Uterus (tissue), 4 donors: ENCODE measurements at places on chromosomes 3 and 15.

DNA sequence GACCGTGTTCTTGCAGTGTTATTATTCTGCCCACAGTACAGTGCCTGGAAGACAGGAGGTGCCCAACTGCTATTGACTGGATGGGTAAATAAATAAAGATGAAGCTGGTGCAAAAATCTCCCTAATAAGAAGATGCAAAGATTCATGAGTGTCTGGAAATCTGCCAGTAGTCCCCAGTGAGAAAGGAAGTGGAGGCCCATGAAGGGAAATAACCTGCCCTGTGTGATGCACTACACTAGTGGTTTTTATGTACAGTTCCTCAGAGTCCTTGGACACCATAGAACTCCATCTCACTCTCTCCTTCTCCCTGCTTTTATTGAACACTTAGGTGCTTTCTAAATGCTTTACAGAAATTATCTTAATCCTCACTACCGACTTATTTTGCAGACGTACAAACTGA is 8.3 kb upstream of the SUCLG2 start:
- DNase-seq, result no peak

DNA sequence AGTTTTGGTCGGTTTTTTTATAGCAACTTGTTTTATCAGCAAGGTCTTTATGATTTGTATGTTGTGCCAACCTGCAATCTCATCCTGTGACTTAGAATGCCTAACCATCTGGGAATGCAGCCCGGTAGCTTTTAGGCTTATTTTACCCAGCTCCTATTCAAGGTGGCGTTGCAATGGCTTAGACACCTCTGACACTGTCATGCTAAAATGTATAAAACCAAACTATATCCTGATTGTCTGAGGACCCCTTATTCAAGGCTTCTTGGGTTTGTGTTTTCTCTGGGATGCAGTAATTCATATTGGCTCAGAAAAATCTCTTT is 209.0 kb upstream of the ALCAM start:
- DNase-seq, result no peak

DNA sequence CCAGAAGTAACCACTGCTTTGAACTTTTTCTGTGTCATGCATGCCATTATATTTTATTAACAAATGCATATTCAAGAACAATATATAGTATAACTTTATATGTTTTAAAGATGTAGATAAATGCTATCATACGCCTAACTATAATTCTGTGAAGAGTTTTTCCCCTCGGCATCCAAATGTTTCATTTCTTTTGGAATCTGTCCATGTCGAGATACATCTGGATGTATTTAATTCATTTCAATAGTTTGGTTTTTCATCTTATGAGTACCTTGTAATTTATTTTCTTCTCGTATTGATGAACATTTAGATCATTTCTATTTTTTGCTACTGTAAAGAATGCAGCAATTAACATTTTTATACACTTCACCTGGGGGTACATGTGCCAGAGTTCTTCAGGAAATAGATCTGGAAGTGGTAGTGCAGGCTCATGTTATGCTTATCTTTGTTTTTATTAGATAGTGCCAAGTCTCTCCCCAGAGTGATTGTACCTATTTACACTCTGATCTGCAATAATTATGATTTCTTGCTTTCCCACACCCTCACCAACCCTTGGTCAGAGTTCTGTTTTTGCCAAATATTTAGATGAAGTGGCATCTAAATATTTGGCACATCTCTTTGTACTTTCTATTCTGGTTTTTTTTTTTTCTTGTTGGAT is 29.7 kb downstream of the USP13 start:
- DNase-seq, result no peak

GRCh38 chr15:67091071-67091979 is 25.9 kb downstream of the SMAD3 start:
- DNase-seq, result peak; percentile 71

DNA sequence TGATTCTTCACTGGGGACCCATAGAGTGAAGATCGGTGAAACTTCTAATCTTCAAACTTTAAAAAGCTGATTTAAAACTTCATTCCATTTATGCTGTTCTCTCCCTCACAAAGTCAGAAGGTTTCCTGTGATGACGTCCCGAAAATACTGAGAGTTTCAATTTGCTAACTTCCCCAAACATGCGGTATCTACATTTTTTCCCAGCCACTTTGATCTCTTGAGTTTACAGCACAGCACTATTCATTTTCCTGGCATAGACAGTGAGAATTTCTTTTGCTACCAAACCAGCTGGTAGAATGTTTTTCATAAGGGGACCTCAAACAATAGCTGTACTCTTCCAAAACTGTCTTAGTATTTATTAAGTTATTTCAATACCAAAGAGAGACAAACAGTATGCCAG is 156.8 kb downstream of the LSAMP start:
- DNase-seq, result no peak

DNA sequence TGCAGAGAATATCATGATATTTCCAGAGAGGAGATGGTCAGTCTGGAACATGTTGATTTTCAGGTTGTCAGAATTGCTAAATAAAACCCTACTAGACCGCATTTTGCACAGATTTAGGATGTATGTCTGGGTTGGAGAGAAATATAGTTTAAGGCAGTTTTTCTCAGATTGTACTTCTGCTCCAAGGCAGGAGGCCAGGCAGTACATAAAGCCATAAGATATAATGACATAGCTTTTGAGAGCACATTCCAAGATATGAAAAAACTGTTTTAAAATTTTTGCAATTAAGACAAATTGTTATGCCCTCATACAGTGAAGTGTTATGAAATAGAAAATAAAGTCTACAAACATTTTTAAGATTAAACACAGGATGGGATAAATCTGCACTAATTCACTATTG is 301.8 kb upstream of the CBLB start:
- no peak for DNase-seq

DNA sequence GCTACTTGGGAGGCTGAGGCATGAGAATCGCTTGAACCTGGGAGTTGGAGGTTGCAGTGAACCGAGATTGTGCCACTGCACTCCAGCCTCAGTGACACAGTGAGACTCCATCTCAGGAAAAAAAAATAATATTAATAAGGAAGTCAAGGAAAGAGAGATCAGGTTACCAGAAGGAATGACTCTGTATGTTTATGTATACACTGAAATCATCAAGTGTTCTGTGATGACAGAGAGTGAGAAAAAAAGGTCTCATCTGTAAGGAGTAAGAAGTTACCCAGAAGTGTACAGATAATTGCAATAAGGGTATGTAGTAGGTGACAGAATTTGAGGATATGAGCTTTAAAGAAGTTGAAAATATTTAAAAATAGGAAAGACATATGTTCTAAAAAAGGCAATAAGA is 4.3 kb upstream of the CCDC50 start:
- no peak for DNase-seq

DNA sequence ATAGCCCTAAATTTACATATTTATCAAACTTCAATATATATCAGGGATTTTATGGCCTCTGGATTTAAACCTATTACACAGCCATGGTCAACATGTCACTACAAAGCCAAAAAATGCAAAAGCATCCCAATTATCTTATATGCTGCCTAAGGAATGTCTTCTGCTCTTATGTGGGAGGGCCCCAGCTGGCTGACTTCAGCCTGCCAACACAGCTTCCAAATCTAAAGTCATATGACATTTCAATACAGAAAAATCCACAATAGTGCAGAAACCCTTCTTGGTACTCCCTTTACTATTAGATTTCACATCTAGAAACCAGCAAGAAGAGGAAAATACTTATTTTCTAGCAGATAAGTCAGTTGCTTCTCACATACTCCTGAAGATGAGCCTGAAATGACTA is 6.4 kb downstream of the PFN2 start:
- DNase-seq, result no peak

GRCh38 chr3:151372063-151372820 is 12.3 kb downstream of the P2RY12 start:
- DNase-seq, result no peak

- no peak for DNase-seq
Measured at GRCh38 chr3:78066287-78066686, 1026.4 kb downstream of the ROBO2 start.

DNA sequence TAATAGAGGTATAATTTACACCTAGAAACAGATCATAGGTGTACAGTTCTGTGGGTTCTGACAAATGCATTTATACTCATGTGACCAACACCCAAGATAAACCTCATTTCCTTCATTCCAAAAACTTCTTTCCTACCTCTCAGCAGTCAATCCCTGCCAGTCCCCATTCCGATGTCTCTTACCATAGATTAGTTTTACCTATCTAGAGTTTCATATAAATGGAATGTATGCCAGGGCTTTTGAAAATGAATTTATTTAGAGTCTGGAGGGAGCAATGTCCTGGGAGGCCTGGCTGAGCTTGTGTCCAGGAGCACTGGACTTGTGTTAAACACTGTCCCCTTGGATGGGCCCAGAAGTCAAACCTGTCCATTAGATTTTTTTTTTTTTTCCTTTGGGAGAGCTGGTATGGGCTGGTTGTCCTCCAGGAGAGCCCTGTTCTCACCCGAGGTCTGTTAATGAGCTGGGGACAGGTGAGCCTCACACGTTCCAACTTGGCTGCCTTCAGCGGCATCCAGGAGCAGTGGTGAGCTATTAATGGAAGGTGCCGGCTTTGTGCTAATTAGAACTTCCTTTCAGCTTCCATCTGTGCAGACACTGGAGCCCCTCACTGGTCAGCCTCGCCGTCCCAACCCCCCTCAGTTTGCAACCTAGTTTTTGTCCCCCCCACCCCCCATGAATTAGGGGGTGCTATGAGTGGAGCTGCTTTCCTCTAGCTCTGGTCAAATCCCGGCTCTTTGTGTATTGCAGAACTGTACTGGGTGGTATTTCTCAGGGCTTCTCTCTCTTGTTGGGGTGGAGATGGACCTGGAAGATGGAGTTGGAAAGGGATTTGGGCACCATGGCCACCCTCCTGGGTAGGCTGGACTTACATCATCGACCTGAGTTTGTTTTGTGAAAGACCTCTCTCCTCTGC is 40.7 kb upstream of the POLG start:
- no peak for DNase-seq

DNA sequence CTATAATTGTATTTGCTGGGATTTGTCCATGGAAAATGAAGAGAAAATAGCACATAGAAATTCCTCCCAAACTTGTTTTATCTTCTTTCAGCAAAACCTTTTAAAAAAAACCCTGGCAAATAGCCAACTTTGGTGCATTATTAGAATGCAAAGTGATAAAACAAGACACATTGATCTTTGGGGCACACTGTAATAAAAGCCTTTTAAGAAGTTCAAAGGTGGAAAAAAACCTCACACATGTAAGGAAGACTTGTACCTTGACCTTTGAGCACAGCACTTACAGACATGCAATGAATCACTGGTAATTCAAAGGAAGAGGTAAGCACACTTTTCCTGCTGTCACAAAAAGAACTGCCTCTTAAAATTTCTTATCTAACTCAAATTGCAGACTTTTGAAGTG is 8.0 kb upstream of the MORC1 start:
- no peak for DNase-seq

GRCh38 chr3:163626753-163627152 is 1451.5 kb downstream of the SI start:
- DNase-seq, result no peak

DNA sequence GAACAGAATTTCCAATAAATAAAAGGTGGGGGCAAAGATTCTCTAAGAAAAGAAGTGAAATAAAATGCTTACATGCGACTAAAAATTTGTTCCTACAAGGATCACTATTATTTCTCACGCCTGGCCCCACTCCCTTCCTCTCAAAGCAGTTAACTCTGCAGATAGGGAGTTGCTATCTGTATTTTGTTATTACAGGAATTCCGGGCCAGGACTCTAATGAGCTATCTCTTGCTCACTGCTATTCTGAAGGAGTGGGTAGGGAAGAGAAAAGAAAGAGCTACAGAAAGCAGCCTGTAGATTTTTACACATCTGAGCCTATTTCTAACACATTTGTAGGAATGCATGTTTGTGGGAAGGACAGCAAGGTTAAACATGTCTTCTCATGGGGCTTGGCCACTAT is 140.4 kb downstream of the PCCB start:
- DNase-seq, result no peak

DNA sequence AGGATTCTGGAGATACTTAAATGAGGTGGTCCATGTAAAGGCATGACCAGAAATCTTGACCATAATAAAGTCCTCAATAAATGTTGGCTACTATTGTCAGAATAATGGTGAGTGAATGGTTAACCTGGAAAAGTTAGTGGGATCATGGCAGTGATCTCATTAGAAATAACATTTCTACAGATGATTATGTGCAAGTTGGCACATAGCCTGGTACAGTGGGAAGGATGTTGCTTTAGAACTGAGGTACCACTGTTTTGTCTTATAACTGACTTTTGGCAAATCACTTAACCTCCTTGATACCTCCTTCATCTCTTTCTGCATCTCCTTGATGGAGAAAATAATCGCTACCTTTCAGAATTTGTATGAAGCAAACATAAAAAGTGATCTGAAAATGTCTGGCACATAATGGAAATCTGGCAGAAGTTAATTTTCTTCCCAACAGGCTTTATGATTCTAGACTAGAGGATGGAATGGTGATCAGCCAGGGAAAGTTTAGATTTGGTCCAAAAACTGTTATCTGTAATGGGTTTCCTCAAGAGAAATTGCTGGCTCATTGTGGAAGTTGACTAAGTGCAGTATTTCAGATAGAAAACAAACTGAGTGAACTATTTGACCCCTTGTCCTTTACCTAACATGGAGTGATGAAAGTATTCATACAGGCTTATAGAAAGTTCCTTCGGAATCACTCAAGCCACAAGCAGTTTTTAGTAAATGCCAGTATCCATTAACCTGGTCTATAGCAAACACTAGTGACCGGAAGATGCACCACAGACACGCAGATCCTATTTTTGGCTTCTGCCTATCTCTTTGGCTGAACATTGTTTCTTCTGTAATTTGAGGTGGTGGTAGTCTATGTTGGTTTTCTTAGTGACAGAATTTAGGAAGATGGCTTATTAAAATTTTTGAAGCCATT is 449.6 kb upstream of the TGFBR2 start:
- no peak for DNase-seq

- DNase-seq, result no peak
Measured at GRCh38 chr3:67017211-67017610, 19.1 kb downstream of the KBTBD8 start.

- DNase-seq, result peak; percentile 86
Measured at GRCh38 chr3:16174389-16174788, at the start of gene GALNT15. Gene GALNT15 (plus strand): TSS chr3:16174680. CDS start chr3:16175152, 472 bp downstream.

DNA sequence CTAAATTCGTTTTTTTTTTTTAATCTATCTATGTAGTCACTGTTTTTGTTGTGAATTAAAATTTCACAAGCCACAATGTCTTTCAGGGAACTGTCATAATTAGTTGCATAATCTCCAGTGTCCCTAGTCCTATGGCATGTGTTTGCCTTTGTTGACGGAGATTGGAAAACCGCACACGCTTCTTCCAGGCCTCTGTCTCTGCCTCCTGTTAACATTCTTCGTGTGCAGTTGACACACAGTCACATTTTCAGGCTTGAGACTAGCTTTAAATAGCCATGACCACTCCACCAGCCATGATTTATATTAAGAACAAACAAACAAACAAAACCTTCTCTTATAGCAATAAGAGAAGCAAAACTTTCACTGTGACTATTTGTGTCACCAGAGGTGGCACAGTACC is 139.8 kb downstream of the DUT start:
- DNase-seq, result no peak
